ENCODE measurements at places on chromosomes 4 and X.

DNA sequence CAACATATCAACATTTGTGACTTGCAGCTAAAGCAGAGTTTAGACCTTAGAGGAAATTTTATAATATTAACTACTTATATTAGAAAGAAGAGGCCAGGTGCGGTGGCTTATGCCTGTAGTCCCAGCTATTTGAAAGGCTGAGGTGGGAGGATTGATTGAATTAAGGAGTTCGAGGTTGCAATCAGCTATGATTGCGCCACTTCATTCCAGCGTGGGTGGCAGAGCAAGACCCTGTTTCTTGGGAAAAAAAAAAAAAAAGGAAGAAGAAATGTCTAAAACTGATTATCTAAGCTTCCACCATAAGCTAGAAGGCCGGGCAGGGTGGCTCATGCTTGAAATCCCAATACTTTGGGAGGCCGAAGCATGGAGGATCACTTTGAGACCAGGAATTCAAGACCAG lies 42.0 kb upstream of the USP9X start:
- no peak for DNase-seq

DNA sequence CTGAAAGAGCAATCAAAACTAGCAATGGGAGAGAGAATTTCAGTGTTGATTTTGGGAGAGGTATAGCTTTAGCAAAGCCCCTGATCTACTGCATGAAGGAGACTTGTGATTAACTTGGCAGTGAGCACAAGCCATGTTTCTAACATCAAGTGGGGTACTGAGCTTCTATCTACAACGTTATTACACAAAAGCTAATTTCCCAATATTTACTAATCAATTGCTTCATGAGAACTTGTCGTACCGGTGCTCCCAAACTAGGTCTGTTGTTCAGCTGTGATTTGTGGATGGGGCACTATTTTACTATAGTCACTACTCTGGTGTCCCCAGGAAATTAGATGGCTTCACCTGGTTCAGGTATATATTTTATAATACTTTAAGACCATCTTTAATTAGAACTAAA lies 16.2 kb downstream of the ANK2 start:
- no peak for DNase-seq

- DNase-seq, result peak; percentile 68
These were observed 459.2 kb upstream of the GALNT7 start for GRCh38 chr4:172709376-172709775.

- DNase-seq, result no peak
These were observed 24.9 kb downstream of the APLN start for GRCh38 chrX:129629837-129630236.

GRCh38 chrX:110432906-110433215 lies 74.2 kb downstream of the RTL9 start:
- no peak for DNase-seq

GRCh38 chr4:84648863-84649647 lies 66.1 kb downstream of the CDS1 start:
- DNase-seq, result peak; percentile 16

DNA sequence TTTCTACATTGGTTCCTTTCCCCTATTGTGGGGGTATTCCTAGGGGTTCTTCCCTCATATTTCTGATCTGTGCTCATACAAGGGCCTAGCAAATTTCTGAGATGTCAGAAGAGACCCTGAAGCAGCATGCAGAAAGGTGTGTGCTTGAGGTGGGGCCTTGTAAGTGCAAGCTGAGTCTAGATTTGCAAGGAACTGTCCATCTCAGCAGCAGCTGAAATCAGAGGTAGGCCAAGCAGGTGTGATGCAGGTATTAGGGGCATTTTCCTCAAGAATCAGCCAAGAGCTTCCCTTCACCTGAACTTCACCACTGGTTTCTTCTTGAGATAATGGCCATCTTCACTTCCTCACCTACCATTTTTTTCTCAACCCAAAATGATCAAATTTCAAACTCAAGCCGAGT lies 45.1 kb downstream of the ASB9 start:
- no peak for DNase-seq

GRCh38 chrX:7159149-7159861 lies 11.4 kb upstream of the PUDP start:
- peak; percentile 29 for DNase-seq

DNA sequence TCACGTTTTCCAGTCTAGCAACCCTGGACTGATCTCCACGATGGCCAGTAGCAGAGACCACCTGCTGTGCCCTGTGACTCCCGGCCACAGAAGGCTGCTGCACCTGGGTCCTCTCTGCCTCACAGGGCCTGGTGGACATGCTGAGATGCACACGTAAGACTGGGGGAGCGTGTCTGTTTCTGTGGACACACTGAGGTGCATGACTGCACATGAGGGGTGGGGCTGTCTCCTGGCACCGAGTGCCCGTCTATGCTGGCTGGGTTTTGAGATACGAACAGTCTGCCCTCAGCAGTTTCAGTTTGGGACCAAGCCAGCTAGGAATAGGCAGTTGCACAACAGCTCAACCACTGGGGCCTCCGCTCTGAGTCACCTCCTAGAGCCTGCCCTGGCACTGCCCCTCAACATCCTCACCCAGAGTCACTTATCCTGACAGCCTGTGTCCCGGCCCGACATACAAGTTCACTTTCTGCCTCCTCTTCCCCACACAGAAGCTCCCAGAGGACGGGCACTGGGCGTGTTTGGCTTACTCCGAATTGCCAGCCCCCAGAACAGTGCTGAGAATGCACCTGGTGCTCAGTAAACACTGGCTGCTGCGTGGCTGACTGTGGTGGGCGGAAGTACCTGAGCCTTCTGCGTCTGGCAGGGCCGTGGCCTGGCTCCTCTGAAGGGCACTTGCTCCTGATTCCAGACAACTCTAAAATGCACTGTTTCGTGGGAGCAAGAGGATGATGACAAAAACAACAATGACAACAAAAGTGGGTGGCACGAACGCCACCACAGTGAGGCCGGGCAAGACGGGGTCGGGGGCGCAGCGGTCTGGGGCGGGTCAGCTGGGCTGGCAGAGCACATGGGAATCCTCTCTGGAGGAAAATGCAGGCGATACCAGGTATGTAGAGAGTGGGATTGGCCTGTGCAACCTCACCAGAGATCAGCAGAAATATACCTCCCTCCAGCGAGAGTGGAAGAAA lies 30.9 kb downstream of the RNF212 start:
- DNase-seq, result peak; percentile 2

- no peak for DNase-seq
These were observed 2.2 kb downstream of the KCND1 start for GRCh38 chrX:48969471-48969870.

All from DMS153 (cell line).